ENCODE measurements at places on chromosomes 2 and 18. TPM values are rescaled to one million over a fixed set of nuclear protein-coding genes. Genes with fewer than 3 reads are reported as not detected.

- DNase-seq, result no peak
These were observed 54.3 kb downstream of the RNF144A start for GRCh38 chr2:6971502-6971901.

Gene ALKAL2
- not detected for total RNA-seq

DNA sequence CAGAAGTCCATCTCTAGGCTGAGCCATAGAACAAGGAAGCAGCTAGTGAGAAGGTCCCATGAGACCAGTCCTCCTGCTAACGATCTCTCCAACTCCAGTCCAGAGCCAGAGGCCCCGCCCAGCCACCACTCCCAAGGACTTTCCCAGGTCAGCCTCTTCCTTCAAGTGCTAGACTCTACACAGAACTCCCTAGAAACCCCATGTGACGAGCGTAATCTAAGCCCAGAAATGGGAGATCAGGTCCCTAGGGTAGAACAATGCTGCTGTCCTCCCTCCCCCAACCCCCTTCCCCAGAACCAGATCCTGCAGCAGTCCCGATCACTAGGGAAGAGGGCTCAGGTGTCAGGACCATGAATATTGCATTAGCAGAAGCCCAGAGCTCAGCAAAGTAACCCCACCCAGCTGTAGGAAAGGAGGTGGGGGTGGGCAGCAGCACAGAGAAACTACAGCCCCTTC is 6.9 kb downstream of the DCTN1 start:
- DNase-seq, result no peak

GRCh38 chr2:204110338-204110741 is 173.8 kb downstream of the ICOS start:
- DNase-seq, result peak; percentile 79

Gene PDE11A
- total RNA-seq, result not detected

GRCh38 chr2:9167718-9168657 is 38.6 kb upstream of the ASAP2 start:
- DNase-seq, result no peak

Gene CNDP1
- not detected for total RNA-seq

GRCh38 chr18:78974115-78974761 is 5.4 kb upstream of the SALL3 start:
- no peak for DNase-seq

DNA sequence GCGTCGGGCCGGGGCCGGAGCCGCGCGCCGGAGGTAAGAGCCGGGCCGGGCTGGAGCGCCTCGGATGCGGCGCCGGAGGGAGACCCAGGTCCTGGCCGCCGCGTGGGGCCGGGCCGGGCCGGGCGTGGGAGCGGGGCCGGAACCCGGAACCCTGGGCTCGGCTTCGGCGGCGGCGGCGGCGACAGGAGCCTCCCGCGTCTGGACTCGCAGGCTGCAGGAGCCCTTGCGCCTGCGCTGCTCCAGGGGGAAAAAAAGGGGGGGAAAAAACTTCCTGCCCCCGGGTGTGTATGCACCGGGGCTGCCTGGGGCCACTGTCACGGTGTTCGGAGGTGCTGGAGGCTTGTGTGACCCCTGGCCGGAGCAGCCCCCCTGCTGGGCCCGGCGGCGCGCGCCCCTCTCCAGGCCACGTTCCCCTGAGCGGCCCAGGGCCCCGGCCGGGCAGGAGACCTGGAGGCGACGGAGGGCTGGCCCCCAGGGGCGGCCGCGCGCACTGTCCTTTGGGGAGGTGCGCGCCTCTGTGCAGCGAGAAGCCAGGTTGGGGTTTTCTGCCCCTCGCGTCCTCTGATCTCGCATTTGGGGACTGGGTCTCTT is 864 bp downstream of the KLHL29 start:
- DNase-seq, result peak; percentile 23

- no peak for DNase-seq
These were observed 57.2 kb upstream of the LYPD6B start for GRCh38 chr2:148981324-148981723.

GRCh38 chr2:175837046-175837445 is 165.0 kb downstream of the LNPK start:
- DNase-seq, result no peak

DNA sequence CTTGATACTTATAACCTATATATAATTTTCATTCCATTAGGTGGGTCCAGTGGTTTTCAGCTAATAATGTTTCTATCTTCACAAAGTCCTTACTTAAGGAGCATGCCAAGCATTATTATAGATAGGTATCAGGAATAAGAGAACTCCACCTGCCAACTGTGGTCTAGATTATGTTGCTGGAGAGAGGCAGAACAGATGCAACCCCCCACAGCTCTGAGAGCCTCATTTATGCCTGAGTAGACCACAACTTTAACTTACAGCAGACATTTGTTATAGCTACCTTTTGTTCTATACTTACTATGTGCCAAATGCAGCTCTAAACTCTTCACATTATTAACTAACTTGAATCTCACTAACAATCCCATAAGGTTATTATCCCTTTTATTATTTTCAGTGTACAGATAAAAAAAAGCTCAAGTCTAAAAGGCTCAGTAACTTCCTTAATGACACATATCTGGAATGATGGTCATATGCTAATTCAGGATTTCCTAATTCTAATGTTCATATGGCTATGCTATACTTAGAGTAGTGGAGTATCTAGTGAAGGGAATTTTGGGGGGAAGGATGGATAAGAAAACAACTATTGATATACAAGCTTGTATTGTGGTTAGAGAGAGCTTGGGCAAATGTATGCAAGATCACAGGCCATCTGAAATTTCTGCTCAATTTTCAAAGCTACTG is 119.1 kb upstream of the RND3 start:
- no peak for DNase-seq

- DNase-seq, result no peak
These were observed 127.1 kb downstream of the DSC3 start for GRCh38 chr18:30915336-30915988.

- no peak for DNase-seq
These were observed 43.0 kb downstream of the FIGN start for GRCh38 chr2:163692611-163693482.

- DNase-seq, result no peak
These were observed 10.8 kb upstream of the SDC1 start for GRCh38 chr2:20235655-20236305.

- DNase-seq, result no peak
These were observed 181.5 kb upstream of the MGAT5 start for GRCh38 chr2:134072341-134072740.

GRCh38 chr2:47221946-47222345 is 66.8 kb upstream of the STPG4 start:
- DNase-seq, result no peak

DNA sequence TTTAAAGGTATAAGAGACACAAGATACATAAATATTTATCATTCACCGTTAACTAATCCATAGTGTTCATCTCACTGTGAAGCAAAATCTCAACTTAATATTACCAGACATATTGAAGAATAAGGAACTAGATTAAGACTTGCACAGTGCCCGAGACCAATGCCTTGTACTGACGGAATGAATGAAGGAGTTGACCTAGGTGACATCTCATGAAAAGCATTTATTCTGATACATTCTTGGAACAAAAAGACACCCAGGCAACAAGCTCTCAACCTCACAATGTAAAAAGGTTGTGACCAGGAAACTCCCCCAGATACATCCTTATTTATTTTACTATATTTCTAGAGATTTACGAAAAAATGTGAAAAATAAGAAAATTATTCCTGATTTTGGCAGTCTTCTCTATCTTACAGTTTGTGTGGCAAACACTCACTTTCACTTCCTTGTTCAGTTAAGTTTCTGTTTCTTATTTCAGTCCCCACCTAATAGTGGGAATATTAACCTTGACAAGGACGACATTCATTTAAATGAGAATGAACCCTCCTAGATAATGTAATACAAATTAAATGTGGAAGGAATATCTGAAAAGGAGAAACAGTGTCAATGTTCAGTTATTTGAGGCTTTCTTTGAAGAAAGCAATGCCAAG is 28.4 kb downstream of the M1AP start:
- DNase-seq, result no peak

Gene STARD6
- total RNA-seq, result not detected

GRCh38 chr2:50178050-50178449 is 853.9 kb downstream of the NRXN1 start:
- DNase-seq, result no peak

DNA sequence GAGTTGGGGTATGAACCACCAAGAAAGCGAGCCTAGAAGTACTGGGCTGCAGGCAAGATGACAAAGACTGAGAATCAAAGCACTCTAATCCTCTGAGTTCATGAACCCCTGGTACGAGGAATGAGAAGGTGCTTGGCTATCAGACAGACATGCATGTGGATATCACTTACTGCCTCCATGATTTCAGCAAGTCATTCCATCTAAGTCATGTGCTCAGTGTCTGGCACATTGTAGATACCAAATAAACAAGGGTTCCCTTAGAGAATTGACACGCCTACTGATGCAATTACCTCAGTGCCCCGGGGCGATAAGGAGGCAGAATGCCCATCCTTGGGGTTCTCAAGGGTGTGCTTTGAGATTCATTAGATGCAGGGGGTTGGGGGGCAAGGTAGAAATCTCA is 125.6 kb upstream of the PKDCC start:
- no peak for DNase-seq

Gene GRB14
- not detected for total RNA-seq

Gene LIMS4
- total RNA-seq, result 0.82 TPM

DNA sequence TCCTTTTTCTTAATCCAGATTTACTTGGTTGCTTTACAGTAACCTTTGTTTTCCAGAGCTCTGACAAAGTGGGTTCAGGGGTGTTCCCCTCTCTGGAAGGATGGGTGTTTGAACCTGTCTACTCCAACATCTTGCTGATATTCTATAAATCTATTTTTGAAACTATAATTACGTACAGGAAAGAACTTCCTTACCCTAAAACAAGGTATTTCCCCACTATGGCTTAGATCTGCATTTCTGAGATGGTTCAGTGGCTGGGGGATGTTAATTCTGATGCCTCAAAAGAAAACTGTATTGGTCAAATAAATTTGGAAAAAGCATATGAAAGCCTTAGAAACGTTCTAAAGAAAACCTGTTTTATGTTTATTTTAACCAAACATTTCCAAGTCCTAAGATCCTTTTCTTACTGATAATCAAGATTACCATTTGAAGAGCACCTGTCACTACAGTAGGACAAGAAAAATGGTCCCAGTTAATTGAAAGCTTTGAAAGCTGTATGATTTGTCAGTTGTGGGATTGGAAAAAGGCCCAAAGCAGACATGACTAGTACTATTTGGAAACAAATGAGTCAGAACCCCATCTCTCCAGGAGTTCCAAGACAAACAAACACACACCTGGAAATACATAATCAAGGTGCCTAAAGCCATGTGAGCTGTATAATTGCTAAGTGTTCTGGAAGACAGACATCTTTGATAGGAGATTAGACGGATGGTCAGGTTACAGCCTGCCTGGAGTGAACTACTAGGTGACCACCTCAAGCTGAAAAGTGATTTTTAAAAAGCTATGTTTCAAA is 57.5 kb downstream of the KDM3A start:
- no peak for DNase-seq

DNA sequence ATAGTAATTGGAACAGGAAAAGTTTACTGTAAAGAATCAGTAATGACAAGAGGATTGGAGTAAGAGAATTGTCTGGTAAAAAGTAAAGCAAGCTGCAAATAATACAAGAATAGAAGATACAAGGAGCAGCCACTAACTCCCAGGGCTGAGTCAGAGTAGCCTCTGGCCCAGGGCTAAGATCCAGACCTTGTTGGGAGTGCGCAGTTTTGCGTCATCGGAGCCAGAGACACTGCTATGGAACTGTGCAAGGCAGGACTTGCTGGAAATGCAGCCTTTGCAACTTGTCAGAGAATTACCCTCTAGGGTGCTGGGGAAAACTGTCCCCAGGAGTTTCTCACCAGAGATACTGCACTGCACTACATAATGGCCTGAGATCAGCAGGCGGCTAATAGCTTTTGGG is 135.2 kb downstream of the NYAP2 start:
- no peak for DNase-seq

GRCh38 chr2:241849616-241850543 is 8.8 kb downstream of the PDCD1 start:
- no peak for DNase-seq

Gene SNORC
- total RNA-seq, result 1.5 TPM

Measured in activated naive CD8-positive, alpha-beta T cell treated with anti-CD3 and anti-CD28 coated beads for 36 hours (primary cell).